Effector memory CD8-positive, alpha-beta T cell (primary cell): ENCODE measurements at places on chromosomes 3 and 15.

- no peak for DNase-seq
Observed at GRCh38 chr3:40780925-40781406, 256.2 kb downstream of the ZNF621 start.

DNA sequence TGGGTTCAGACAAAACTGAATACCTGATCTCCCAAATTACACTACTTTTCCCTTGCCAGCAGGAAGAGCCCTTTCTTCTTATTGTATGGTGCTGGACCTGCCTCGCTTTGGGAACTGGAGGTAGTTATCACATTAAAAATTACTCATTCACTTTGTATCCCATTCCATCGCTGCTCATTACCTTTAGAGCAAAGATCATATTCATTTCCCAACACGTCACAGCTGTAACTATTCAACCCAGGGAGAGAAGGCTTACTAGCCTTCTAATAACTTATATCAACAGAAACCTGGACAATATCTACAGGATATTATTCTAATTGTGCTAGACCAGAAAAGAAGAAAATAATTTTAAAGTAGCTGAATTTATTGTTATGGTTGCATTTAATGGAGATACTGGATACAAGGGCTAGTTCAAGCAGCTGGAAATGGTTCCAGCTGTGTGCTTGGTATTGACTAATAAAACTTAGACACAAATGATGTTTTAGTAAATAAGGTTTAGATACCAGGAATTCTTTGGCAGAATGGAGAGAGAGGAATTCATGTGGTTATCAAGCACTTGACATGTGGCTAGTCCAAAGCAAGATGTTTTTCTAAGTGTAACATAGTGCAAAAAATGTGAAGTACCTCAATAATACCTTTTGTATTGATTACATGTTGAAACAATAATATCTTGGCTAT, 656.3 kb downstream of the ROBO1 start:
- DNase-seq = no peak

DNA sequence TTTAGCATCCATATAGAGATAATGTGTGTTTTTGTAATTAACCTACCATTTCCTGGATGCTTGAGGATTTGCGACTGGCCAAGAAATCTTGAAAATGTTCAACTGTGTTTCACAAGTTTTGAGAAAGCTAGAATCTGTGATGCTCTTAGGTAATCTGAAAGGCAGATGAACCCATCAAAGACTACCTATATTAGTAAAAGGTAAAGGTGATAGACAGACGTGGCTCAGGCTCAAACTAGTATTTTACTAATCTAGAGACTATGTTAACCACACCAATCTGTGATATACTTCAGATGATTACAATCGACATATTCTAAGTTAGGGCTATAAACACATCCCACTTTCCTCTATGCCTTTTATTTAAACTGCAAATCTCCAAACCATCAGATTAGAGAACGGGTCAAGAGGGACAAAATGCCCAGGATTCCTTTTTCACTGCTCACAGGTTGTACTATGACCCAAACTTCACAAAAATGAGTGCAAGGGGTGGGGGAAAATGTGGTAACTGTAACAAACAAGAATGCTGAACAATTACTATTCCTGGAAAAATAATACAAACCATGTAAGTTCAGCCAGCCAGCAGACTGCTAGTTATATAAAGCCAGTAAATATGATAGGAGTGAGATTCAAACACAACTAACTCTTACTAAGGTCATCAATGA, 295.1 kb downstream of the FOXP1 start:
- no peak for DNase-seq

- no peak for DNase-seq
Observed at GRCh38 chr15:33369941-33370622, 59.3 kb downstream of the RYR3 start.

DNA sequence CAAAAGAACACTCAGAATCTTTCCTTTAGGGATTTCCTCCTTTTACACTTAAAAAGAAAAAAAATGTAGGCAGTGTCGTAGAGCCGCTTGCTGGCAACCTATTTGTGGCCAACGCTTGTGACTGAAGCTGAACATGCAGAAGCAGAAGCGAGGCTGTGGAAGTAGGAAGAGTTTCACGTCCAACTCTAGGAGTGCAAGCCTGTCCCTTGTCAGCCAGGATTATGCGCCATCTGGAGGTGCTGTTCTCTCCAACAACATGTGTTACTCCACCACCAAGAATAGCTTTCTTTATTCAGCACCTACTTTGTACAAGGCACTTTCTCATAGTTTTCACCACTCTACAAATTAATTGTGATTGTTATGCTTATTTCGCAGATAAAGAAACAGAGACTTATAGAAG, 223.2 kb upstream of the LMCD1 start:
- DNase-seq = no peak

DNA sequence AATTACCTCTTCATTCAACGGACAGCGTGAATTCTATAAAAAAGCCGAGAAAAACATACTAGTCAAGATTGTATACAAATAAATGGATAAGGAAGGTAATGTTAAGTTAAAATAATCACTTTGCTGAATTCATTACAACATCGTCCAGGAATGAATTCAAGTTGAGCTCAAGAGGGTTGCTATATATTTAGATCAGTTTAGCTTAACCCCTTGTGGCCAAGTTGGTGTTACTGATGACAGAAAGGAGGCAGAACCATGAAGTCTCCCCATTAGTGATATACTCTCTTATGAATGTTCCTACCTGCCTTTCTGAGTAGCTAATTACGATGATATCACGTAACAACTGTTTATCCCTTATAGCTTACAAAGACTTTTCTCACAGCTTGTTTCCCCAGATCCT, 34.9 kb downstream of the UBR1 start:
- DNase-seq = no peak

- no peak for DNase-seq
Observed at GRCh38 chr15:78168608-78169007, 19.4 kb downstream of the IDH3A start.

DNA sequence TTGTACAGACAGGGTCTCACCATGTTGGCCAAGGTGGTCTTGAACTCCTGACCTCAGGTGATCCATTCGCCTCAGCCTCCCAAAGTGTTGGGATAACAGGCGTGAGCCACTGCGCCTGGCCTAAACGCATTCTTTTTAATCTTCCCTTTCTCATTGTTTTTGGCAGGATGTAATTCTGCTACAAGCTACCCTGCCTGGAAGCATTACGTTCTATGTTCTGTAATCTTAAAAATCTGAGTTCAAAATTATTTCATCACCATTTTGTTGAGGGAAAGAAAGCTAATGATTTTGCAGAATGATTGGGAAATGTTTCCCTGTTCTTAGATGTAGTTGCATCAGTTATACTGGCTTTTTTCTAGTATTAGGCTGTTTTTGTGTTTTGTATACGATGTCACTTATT, 71.5 kb downstream of the RGMA start:
- DNase-seq = no peak

GRCh38 chr3:62961874-62962556, 86.8 kb upstream of the CADPS start:
- DNase-seq = no peak

DNA sequence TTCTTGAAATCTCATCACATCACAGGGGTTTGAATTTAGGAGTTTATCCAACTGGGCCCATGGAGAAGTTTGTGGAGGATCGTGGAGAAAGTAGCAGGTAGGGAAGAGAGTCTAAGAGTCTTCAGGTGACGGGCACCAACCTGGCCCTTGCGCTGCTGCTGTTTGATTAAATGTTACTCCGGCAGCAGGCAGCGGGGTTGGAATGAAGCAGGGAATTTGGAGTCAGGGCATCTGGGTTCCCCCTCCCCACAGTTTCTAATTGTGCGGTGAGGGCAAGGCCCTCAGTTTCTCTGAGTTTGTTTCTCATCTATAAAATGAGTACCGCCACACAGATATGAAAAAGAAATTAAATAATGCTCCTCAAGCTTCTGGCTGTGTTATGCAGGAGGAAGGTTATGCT, 182.9 kb upstream of the RGMA start:
- DNase-seq = no peak

- DNase-seq = no peak
Observed at GRCh38 chr3:144058713-144059112, 87.1 kb downstream of the DIPK2A start.

- no peak for DNase-seq
Observed at GRCh38 chr15:51799282-51800252, 29.9 kb upstream of the TMOD3 start.

DNA sequence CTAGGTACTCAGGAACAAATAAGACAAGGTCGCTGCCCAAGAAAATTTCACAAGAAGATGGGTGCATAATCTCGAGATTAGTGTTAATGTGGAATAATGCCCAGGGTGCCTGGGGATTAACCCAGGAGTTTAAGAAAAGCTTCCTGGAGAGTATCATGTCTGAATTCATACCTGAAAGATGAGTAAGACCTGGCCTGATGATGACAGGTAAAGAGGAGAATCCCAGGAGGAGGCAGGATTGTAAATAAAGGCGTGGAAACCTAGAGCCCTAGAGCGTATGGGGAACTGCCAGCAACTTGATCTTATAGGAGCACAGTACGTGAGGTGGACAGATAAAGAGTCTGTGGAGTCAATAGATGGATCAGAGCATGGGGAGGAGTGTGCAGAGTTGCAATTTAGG, 43.0 kb downstream of the ARRDC4 start:
- DNase-seq = no peak

DNA sequence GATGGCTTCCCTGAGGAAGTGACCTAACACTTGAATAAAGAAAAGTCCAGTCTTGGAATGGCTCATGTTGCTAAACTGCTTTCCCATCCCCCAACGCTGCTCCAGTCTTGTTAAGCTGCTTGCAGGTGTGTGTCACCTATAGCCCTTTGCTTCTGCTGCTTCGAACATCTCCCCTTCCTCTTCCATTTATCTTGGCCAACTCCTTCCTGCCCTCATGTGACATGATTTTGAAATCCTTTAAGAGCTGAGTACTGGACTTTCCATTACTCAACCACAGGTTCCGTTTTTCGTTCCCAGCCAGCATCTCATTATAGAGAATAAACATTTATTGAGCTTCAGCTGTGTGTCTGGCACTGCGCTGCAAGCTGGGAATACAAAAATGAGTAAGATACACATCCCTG, 1.7 kb downstream of the ATG7 start:
- DNase-seq = no peak

- peak; percentile 12 for DNase-seq
Observed at GRCh38 chr15:77186594-77187011, 115.7 kb upstream of the TSPAN3 start.

- no peak for DNase-seq
Observed at GRCh38 chr3:168197162-168197561, 101.4 kb upstream of the GOLIM4 start.

- DNase-seq = no peak
Observed at GRCh38 chr3:134318166-134318565, 56.1 kb downstream of the AMOTL2 start.

DNA sequence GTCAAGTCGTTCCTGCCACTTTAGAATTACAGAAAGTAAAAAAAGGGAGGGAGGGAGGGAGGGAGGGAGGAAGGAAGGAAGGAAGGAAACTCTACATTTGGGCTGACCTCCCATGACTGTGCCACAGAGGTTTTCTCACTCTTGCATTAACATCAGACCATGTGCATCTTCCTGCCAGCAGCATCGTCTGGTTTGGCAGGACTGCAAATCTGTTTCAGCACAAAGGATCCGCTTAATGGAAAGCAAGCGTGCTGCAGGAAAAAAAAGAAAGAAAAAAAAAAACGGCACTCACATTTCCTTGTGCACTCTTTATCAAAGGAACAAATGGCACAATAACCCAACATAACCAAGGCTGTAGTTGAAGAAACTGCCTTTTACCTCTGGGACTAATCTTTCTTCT, 148.8 kb upstream of the HES1 start:
- DNase-seq = no peak

DNA sequence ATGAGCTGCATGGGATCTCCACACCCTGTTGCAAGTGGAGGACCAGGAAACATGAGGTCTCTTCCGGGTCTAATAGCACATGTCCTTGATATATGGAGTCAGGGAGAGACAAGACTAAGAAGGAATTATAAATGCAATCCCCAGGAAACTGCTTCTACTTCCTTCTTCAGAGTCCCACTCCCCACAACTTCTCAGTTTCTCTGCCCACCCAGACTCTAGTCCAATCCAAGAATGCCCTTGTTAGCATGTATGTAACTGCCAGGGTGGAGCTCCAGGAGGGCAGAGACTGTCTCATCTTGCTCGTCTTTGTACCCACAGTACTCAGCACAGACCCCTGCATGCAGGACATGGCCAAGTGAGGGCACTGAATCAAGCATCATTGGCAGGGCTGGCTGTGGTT, 8.3 kb downstream of the DAPK2 start:
- DNase-seq = no peak

DNA sequence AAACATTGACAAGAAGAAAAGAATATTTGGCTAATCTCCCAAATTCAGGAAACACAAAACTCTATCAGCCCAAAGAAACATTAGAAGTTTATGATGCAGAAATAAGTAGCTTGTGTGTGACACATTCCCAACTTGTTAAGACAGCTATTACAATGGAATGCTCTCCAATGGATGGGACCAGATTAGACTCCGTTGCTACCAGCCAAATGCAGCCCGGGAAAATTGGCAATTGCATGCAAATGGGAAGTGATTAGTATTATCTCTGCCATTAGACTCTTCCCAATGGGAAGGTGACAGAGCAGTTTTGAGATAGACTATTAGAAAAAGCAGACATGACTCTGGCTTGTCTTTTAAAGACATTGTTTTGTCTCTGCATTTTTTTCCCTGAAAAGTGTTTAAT, 37.4 kb upstream of the KCNMB2 start:
- DNase-seq = no peak

DNA sequence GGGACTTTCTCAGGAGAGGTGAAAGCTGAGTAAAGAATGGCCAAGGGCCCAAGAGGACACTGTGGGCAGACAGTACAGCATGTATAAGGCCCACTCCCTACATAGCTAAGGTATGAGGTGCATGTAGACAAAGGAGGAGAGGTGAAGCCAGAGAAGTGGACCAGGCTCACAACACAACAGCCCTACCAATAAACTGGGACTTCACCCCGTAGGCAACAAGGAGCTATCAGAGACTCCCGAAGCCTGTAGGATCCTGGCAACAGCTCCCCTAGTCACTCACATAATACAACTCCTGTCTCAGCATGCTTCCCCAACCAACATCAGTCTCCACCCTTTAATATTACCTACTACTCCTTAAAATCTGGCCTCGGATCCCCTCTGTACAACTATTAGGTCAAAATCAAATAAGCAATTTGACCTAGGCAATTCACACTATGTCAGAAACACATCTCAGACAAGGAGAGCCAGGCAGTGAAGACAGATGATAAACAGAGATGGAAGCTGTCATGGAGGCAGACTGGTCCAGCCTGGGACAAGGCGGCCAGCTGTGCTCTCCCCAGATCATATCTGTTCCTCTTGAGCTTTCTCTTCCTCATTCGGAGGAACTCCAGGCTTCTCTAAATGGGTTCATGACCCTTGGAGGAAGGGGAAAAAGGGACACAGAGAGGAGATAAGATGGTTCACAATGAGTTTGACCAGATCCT, 1.4 kb downstream of the XXYLT1 start:
- no peak for DNase-seq
